ENCODE measurements at places on chromosomes 1 and 21.

GRCh38 chr1:22712502-22713271 lies 2.0 kb downstream of the EPHB2 start:
- DNase-seq, result no peak

GRCh38 chr21:44681861-44682579 lies at the start of gene KRTAP12-1:
Gene KRTAP12-1, minus strand, starts transcription at chr21:44682163. Its CDS starts 40 bp downstream, at chr21:44682123.
- DNase-seq, result no peak

- no peak for DNase-seq
Measured at GRCh38 chr1:181155339-181155738, 66.8 kb downstream of the IER5 start.

DNA sequence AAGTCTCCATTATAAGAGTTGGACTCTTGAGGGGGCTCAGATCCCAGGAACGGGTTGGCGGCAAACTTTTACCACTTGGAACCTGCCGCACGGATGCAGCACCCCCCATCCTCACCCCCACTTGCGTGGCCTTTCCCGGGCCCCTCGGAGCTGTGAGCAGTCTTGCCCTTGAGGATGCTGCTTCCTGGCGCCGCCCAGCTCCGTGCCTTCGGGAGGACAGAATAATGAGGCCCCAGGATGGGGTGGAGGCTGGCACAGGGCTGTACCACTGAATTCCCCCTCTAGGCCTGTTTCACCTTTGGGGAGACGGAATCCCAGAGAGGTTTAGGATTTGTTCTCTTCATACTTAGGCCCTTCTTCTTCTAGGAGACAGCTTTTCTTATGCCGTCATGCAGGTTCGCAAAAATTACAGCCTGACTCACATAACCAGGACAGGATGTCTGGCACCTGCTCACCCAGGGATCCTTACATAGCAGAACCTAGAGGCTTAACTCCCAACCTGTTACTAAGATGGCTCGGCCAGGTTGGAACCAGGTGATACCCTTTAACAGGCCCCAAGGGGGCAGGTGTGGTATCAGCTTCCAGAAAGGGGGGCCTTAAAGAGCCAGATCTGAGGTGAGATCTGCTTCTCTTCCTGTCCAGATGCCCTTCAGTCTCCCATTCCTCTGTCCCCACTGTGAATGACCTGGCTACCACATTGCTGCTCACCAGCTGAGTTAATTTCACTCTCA lies 1.5 kb downstream of the TRNP1 start:
- no peak for DNase-seq

DNA sequence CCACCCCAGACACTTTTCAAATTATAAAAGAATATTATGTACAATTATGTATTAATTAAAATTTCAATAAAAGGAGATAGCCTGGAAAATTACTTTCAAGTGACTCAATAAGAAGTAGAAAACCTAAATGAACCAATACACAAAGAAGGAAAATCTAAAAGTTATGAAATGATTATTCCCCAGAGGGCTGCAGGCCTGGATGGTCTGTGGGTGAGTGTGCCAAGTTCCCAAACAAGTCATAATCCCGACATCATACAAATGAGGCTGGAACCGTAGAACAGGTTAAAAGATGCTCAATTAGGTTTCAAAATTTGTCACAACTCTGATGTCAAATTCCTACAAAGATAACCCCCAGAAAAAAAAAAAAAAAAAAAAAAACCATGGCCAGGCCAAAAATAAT lies 12.7 kb downstream of the SPATC1L start:
- DNase-seq, result no peak
